GM23338 (cell line): ENCODE measurements at places on chromosomes 2 and 18. TPM values are rescaled to one million over a fixed set of nuclear protein-coding genes. Genes with fewer than 3 reads are reported as not detected.

The BABAM2 gene
- 21.5 and 27.9 TPM in 2 replicates for total RNA-seq

The SERPINB11 gene
- not detected in 2 replicates for total RNA-seq

The KCNS3 gene
- total RNA-seq: 62.4 and 80.0 TPM in 2 replicates

The VWC2L gene
- not detected in 2 replicates for total RNA-seq

The MAP4K3 gene
- 80.9 and 90.7 TPM in 2 replicates for total RNA-seq

The LONRF2 gene
- 0.24 and 0.35 TPM in 2 replicates for total RNA-seq

The CCDC141 gene
- 8.0 and 13.4 TPM in 2 replicates for total RNA-seq

GRCh38 chr2:36769106-36769505 is 72.6 kb downstream of the VIT start:
- H3K4me1 ChIP-seq: no peaks in the 10 kb centered on the region; the same call in 1 of the 2 replicates
- H3K4me3 ChIP-seq: no peak overlapping the region
- H3K36me3 ChIP-seq: no peaks in the 10 kb centered on the region
- no peak overlapping the region for H3K27ac ChIP-seq
- no peaks in the 10 kb centered on the region for H3K27me3 ChIP-seq

DNA sequence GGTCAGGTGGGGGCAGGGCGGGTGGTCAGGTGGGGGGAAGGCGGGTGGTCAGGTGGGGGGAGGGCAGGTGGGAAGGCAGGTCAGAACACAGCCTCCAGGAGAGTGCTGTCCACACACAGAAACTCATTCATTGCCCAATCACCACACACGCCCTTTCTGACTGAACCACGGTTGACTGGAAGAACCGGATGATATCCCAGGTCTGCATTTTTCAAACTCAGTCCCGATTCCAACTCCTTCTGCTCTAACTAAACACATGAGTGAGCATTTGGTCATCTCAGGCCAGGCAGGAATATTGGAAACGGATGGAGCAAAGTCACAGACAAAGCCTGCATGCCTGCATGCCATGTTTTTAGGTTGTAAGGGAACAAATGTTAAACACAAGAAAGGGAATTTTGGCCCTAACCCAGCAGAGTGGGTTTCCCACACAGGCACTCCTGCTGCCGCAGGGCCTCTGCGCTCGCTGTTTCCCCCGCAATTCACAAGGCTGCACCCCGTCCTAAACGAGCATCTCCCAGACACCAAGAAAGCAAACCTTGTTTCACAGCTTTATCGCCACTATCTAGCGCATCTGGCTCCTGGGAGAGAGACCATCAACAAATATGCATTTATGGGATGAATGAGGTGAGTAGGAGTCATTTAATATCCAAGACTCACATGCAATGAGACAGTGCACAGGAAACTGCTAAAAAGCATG is 100.1 kb downstream of the ZNF516 start:
- DNase-seq: no peak
- H3K27me3 ChIP-seq: no peaks in the 10 kb centered on the region
- H3K27ac ChIP-seq: no peak overlapping the region
- no peaks in the 10 kb centered on the region for H3K36me3 ChIP-seq
- 0 out of 2 replicates have a peak, but pooled peaks cover 4% of the 10 kb centered on the region for H3K4me1 ChIP-seq
- no peak overlapping the region for H3K4me3 ChIP-seq

- no peak overlapping the region for H3K4me3 ChIP-seq
- H3K27ac ChIP-seq: no peak overlapping the region
- no peaks in the 10 kb centered on the region; the same call in 1 of the 2 replicates for H3K4me1 ChIP-seq
- peaks cover 12% of the 10 kb centered on the region; the same call in 1 of the 2 replicates for H3K27me3 ChIP-seq
- DNase-seq: peak; percentile 41
Measured at GRCh38 chr2:120305296-120305695, 40.6 kb upstream of the INHBB start.

- H3K4me3 ChIP-seq: no peak overlapping the region
- DNase-seq: no peak
- peaks cover 24% of the 10 kb centered on the region for H3K27me3 ChIP-seq
Measured at GRCh38 chr2:118779362-118779761, 68.1 kb downstream of the EN1 start.

- peaks cover 21% of the 10 kb centered on the region for H3K4me1 ChIP-seq
- no peak overlapping the region for H3K27ac ChIP-seq
- no peaks in the 10 kb centered on the region for H3K36me3 ChIP-seq
- no peaks in the 10 kb centered on the region for H3K27me3 ChIP-seq
- H3K4me3 ChIP-seq: no peak overlapping the region
- no peak for DNase-seq
Measured at GRCh38 chr2:1709946-1710560, 34.3 kb downstream of the PXDN start.

GRCh38 chr2:31247711-31248110 is 13.8 kb downstream of the EHD3 start:
- DNase-seq: no peak
- H3K4me1 ChIP-seq: no peaks in the 10 kb centered on the region; the same call in 1 of the 2 replicates
- no peaks in the 10 kb centered on the region for H3K36me3 ChIP-seq
- H3K27ac ChIP-seq: no peak overlapping the region
- H3K4me3 ChIP-seq: no peak overlapping the region

DNA sequence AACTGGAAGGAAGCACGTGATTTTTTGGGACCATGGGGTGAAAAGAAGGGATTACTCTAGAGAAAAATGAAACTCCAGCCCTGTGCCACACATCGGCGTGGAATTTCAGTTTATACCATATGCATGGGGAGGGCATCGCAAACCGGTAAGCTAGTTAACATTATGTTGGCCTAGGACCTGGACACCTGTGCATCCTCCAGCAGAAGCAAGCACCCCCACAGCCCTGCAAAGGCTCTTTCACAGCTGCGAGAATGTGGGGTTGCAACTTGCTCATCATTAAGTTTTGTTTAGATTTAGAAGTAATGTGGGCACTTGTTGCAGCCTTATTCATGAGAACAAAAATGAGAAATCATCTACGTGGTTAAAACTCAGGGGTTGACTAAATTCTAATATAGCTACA is 299.2 kb downstream of the PIEZO2 start:
- H3K36me3 ChIP-seq: no peaks in the 10 kb centered on the region
- no peak overlapping the region for H3K4me3 ChIP-seq
- H3K27ac ChIP-seq: no peak overlapping the region
- H3K4me1 ChIP-seq: peaks cover 22% of the 10 kb centered on the region
- H3K27me3 ChIP-seq: no peaks in the 10 kb centered on the region
- no peak for DNase-seq

DNA sequence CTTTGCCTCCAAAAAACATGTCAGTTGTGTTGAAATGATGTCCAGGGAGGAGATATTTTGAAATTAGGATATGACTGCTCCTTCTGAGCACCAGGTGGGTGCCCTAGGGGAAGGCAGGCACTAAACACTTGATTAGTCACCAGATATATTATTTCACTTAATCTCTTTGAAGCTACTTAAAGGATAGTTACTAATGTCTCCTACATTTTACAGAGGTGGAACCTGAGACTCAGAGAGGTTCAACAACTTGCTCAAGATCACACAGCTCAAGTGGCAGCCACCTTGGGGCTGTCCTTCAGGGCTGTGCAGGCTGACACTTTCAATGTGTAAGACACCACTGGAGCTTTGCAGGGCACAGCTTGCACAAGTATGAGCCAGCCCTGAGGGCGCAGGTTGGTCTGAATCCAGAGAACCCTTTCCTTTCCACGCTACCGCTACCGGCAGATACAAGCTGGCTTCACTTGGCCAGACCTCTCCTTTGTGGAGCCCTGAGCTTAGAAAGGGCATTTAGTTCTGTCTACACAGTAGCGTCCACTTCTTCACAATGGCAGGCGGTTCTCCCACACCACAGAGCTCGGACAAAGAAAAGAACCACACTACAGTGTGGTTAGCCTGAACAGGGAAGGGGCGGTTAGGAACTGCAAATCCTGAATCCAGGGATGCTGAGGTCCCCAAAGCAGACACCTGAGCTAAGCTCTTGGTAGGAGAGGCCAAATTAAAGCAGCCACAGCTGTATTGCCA is 16.4 kb downstream of the ALPK2 start:
- H3K27me3 ChIP-seq: no peaks in the 10 kb centered on the region
- peaks cover 38% of the 10 kb centered on the region for H3K4me1 ChIP-seq
- DNase-seq: no peak
- H3K27ac ChIP-seq: no peak overlapping the region
- no peak overlapping the region for H3K4me3 ChIP-seq

GRCh38 chr2:167944825-167945659 is 302.4 kb downstream of the STK39 start:
- H3K27ac ChIP-seq: no peak overlapping the region
- no peak overlapping the region for H3K4me3 ChIP-seq
- no peaks in the 10 kb centered on the region for H3K27me3 ChIP-seq
- H3K36me3 ChIP-seq: no peaks in the 10 kb centered on the region
- no peak for DNase-seq

DNA sequence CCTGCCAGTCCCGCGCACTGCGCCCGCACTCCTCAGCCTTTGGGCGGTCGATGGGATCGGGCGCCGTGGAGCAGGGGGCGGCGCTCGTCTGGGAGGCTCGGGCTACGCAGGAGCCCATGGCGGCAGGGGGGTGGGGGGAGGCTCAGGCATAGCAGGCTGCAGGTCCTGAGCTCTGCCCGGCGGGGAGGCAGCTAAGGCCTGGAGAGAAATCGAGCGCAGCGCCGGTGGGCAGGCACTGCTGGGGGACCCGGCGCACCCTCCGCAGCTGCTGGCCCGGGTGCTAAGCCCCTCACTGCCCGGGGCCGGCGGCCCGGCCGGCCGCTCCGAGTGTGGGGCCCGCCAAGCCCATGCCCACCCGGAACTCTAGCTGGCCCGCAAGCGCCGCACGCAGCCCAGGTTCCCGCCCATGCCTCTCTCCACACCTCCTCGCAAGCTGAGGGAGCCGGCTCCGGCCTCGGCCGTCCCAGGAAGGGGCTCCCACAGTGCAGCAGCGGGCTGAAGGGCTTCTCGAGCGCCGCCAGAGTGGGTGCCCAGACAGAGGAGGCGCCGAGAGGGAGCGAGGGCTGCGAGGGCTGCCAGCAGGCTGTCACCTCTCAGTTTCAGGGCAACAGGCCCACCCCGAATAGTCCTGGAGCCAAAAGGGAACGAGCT is 74.1 kb downstream of the PSMG2 start:
- H3K4me1 ChIP-seq: no peaks in the 10 kb centered on the region
- peak; percentile 78 for DNase-seq
- H3K27me3 ChIP-seq: peaks cover 48% of the 10 kb centered on the region
- no peaks in the 10 kb centered on the region for H3K36me3 ChIP-seq
- no peak overlapping the region for H3K27ac ChIP-seq

DNA sequence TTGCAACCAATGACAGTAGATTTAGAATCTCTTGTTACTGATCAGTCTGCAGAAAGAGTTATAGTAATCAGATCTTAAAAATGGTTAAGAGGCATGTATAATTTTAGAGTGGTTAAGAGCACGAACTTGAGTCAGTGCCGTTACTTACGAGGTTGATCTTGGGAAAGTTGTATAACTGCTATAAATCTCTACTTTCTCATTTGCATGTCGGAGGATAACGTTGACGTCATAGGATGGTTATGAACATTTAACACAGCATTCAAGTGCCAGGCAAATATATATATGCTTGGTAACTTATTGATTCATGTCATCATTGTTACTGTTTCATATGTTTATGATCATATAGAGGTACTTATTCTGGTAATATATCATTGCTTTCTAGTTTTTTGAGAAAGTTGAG is 146.2 kb downstream of the ARHGAP28 start:
- no peak overlapping the region for H3K27ac ChIP-seq
- DNase-seq: no peak
- H3K36me3 ChIP-seq: no peaks in the 10 kb centered on the region
- no peak overlapping the region for H3K4me3 ChIP-seq

GRCh38 chr2:134782107-134782506 is 56.3 kb upstream of the ACMSD start:
- no peaks in the 10 kb centered on the region for H3K36me3 ChIP-seq
- no peak for DNase-seq
- no peak overlapping the region for H3K4me3 ChIP-seq
- no peak overlapping the region for H3K27ac ChIP-seq
- H3K4me1 ChIP-seq: no peaks in the 10 kb centered on the region; the same call in 1 of the 2 replicates

DNA sequence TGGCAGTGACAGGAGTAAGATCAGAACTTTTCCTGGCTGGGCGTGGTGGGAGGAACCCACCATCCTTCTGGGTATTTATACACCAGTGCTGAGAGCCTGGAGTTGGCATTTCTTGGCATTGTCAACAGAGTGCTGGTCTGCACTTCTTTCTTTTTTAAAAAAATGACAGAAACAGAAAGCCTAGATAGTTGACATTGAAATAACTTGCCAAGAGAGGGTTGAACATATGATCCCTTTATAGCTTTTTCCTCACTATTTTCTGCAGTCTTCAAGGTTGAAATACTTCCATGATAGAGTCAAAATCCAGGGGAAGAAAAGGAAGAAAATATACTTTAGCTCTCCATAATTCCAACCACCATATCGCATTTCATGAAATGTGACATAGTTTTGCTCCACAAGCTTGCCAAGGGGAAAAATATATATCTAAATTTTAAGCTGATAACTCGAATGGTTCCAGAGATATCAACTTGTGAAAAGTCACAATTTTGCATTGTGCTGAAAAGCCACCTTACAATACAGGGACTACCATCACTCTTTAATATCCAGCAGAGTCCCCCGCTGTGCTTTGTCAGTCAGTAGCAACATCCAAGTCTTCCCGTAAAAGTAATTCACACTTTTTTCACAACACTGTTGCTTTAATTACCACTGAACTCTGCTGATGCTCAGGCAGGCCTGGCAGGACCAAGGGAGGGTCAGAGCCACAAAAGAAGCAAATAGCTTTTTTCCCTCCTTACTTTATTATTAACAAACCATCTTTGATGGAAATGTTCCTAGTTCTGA is 764.9 kb upstream of the FANCL start:
- H3K4me1 ChIP-seq: peaks cover 17% of the 10 kb centered on the region; the same call in 1 of the 2 replicates
- no peak overlapping the region for H3K27ac ChIP-seq
